B cell (primary cell): ENCODE measurements at places on chromosomes 2 and 18. TPM values are rescaled to one million over a fixed set of nuclear protein-coding genes. Genes with fewer than 3 reads are reported as not detected.

The PKP4 gene
- total RNA-seq = 13.3 and 13.5 TPM in 2 replicates

DNA sequence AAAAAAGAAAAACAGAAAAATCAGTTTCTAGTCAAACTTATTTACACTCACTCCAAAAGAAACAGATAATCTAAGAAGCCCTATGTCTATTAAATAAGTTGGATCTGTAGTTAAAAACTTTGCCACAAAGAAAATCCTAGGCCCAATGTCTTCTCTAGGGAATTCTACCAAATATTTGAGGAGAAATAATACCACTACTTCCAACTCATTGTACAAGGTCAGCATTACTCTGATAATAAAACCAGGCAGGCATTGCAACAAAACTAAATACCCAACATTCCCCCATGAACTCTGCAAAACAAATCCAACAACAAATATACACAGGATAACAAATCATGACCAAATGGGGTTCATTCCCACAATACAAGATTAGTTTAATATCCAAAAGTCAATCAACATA lies 73.8 kb upstream of the ST8SIA5 start:
- no peak overlapping the region for H3K27ac ChIP-seq
- no peaks in the 10 kb centered on the region for H3K4me1 ChIP-seq
- peaks cover 19% of the 10 kb centered on the region for H3K36me3 ChIP-seq
- no peaks in the 10 kb centered on the region for H3K27me3 ChIP-seq

DNA sequence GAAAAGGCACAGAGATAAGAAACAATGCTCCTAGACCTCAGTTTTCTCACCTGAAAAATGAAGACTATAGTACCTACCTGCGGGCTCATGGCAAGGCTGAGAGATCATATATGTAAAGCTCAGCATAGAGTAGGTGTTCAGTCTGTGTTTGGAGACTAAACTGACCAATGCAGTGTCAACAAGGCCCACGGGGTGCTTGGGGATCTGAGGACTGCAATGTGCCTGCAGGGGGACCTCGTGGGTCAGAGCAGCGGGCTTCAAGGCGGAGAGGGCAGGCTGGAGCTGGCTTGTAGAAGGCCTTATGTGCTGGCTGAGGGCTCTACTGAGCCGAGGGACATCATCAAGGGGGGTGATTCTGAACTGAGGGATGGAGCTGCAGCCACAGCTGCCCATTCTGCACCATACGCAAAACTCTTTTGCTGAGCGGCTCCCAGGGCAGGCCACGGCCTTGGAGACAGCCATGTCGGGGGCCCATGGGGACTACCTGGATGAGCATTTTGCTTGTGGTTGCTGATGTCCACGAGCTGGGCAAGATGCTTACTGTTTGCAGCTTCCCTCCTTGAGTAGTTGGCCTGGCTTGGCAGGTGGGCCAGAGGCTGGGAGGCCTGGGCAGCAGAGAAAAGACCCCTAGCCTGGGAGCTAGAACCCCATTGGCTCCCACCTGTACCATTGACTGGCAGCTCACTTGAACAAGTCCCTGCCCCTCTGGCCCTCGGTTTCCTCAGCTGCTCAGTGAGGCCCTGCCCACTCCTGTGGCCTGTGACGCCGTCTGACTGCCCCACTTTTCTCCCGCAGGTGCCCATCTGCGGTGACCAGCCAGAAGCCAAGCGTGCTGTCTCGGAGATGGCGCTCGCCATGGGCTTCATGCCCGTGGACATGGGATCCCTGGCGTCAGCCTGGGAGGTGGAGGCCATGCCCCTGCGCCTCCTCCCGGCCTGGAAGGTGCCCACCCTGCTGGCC lies 23.5 kb downstream of the STEAP3 start:
- H3K4me3 ChIP-seq = no peak overlapping the region
- H3K27ac ChIP-seq = no peak overlapping the region
- DNase-seq = no peak
- H3K36me3 ChIP-seq = no peaks in the 10 kb centered on the region

DNA sequence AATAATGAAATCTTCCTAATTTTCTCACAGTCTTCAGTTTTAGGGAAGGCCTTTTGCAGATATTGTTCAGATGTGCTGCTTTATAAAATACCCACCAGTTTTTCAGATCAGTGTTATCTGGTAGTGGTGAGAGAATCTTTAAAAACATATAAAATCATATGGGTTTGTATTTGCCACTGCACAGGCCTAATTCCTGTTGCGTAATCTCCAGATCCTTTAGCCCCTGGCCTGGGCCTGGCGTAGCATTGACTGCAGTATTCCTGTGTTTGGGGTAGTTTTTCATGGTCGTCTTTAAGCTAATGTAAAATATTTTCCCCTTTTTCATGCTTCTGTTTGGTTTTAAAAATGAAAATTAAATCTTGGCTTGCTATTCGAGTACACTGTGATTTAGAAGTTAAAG lies 43.2 kb downstream of the TSHZ1 start:
- H3K27me3 ChIP-seq = no peaks in the 10 kb centered on the region
- DNase-seq = no peak
- H3K27ac ChIP-seq = no peak overlapping the region
- no peaks in the 10 kb centered on the region for H3K36me3 ChIP-seq
- no peaks in the 10 kb centered on the region for H3K4me1 ChIP-seq

GRCh38 chr2:158047156-158047611 lies 54.5 kb upstream of the UPP2 start:
- no peak for DNase-seq
- H3K4me1 ChIP-seq = no peaks in the 10 kb centered on the region
- H3K27ac ChIP-seq = no peak overlapping the region
- H3K36me3 ChIP-seq = no peaks in the 10 kb centered on the region

GRCh38 chr2:70947556-70948184 lies 12.0 kb downstream of the ATP6V1B1 start:
- H3K36me3 ChIP-seq = no peaks in the 10 kb centered on the region
- no peak overlapping the region for H3K4me3 ChIP-seq
- no peak overlapping the region for H3K27ac ChIP-seq
- H3K27me3 ChIP-seq = peaks cover 6% of the 10 kb centered on the region
- DNase-seq = no peak
- H3K4me1 ChIP-seq = peaks cover 14% of the 10 kb centered on the region

GRCh38 chr2:240733803-240734495 lies 42.3 kb downstream of the AQP12A start:
- no peak overlapping the region for H3K27ac ChIP-seq
- no peak overlapping the region for H3K4me3 ChIP-seq
- H3K4me1 ChIP-seq = no peaks in the 10 kb centered on the region
- DNase-seq = no peak

DNA sequence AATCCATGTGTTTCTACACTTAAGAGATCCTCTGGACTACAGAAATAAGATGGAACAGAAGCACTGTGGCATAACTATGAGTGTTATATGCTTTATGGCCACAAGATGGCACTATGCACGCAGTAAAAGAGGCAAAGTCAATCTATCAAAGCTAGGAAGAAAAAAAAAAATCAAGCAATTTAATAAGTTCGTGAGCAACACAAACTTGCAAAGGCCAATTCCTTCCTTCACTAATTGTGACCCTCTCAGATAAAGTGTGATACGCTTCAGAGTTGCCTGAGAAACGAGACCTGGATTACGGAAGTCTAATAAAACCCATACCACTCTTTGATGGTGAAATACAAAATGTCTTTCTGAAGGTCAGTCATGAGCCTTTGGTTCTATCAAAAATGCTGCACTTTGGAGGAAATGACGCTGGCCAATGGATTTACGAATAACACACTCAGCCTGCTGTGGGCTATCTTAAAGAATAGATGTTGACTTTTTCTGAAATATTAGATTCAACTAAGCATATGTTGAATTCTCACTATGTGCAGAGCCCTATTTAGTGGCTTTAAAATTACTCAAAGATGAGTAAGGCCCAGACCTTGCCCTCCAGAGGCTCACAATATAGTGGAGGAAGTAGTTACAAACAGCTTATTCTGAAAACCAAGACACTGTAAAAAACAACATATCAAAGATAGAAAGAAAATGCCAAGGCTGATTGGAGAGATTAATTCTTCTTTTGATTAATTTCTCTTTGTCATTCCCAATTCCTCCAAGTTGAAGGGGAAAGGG lies 35.5 kb upstream of the TTR start:
- no peaks in the 10 kb centered on the region for H3K36me3 ChIP-seq
- no peak overlapping the region for H3K27ac ChIP-seq
- DNase-seq = peak; percentile 66
- H3K4me3 ChIP-seq = no peak overlapping the region
- H3K4me1 ChIP-seq = no peaks in the 10 kb centered on the region
- H3K27me3 ChIP-seq = no peaks in the 10 kb centered on the region

GRCh38 chr2:21821672-21822227 lies 698.0 kb downstream of the TDRD15 start:
- no peaks in the 10 kb centered on the region for H3K4me1 ChIP-seq
- no peak for DNase-seq
- no peak overlapping the region for H3K4me3 ChIP-seq
- no peaks in the 10 kb centered on the region for H3K36me3 ChIP-seq
- no peaks in the 10 kb centered on the region for H3K27me3 ChIP-seq

DNA sequence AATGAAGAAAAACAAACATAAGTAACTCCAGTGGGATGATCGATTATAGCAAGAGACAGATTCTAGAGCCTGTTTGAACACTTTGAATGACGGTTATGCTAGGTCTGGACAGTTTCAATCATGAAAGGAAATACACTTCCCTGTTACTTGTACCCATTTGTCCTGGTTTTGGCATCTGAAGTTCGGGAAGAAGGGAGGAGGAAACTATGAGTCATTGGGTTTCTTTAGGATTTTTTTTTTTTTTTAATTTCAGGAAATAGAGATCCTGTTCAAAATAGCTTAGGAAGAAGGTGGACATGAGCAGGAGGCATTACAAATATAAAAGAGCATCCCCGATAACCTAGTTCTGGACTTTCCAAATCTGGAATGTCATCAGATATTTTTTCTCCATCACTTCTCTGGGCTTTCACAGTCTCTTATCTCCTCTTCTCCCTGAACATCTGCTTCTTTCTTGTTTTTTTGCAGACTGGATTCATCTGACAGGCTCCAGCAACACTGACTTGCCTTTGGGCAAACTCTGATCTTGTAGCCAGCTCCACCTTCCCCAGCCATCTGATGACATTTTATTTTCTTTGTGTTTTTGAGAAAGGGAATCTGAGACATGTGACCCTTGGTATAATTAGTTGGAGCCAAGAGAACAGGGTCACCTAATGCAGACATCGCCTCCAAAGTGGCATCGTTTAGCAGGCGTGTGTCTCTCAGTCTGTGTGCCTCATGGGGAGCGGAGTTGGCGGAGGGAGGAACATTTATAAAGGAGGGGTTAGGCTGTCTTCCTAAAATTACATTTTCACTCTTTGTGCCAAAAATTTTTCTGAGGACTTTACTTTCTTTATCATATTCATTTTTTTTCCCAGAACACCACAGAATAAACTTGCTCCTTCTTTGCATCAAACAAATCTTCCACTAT lies 195.3 kb upstream of the EPHA4 start:
- no peaks in the 10 kb centered on the region for H3K4me1 ChIP-seq
- no peak overlapping the region for H3K4me3 ChIP-seq
- H3K36me3 ChIP-seq = no peaks in the 10 kb centered on the region
- H3K27me3 ChIP-seq = no peaks in the 10 kb centered on the region

DNA sequence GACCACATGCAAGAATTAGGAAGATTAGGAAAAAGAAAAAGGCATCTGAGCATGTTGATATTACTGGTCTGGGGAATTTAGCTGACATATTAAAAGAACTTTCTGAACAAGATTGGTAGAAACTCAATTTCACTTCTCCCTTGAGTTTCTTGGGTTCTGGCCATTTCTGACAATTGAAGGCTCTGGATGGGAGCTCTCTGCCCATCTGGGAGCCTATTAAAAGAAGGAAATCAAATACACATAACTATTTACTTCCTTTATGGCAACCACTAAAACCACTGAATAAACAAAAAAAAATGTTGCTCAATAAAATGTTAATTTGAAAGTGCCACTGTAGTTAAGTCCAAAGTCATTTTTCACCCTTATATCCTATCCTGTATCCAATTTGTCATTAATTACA lies 216.8 kb upstream of the HNMT start:
- no peak overlapping the region for H3K27ac ChIP-seq
- H3K27me3 ChIP-seq = no peaks in the 10 kb centered on the region
- H3K36me3 ChIP-seq = no peaks in the 10 kb centered on the region
- H3K4me1 ChIP-seq = no peaks in the 10 kb centered on the region

DNA sequence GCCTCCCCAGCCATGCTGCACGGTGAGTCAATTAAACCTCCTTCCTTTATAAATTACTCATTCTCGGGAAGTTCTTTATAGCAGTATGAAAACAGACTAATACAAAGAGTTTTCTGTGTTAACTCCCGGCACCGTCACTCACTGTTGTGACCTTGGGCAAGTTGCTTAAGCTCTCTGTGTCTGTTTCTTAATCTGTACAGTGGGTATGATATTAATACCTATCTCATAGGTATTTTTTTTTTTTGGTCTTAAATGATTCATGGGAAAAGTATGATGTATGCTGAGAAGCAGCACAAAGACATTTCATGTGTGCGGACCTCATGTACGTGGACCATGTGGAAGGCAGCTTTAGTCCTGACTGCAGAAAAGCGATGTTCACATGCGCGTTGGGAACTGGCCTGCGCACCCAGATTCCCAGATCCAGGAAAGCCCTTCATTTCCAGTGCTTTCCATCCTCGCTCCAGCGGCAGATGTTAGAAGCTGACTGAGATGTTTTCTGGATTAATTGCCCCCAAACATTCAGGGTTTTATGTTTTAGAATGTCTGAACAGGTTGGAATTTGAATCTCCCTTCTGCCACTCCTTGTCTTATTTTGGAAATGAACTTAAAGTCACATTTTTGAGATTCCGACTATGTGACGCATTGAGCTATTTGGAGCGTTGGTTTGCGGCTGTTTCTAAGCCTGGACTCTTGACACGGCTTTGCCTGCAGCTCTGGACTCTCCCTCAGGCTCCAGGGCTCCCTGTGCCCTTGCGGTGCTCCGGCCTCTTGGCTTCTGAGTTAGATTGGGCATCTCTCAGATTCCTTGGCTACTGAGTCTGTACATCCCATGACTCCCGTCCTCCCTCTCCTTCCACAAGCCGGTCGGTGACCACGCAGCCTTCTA lies 61.4 kb downstream of the SLC4A3 start:
- H3K27ac ChIP-seq = no peak overlapping the region
- H3K4me1 ChIP-seq = peaks cover 11% of the 10 kb centered on the region
- no peak for DNase-seq
- no peaks in the 10 kb centered on the region for H3K27me3 ChIP-seq
